ENCODE measurements at places on chromosomes 2 and 18.

- no peak for DNase-seq
These were observed 125.9 kb upstream of the SMAD7 start for GRCh38 chr18:49076654-49077166.

GRCh38 chr2:33134086-33134771, 187.5 kb downstream of the LTBP1 start:
- peak; percentile 45 for DNase-seq

DNA sequence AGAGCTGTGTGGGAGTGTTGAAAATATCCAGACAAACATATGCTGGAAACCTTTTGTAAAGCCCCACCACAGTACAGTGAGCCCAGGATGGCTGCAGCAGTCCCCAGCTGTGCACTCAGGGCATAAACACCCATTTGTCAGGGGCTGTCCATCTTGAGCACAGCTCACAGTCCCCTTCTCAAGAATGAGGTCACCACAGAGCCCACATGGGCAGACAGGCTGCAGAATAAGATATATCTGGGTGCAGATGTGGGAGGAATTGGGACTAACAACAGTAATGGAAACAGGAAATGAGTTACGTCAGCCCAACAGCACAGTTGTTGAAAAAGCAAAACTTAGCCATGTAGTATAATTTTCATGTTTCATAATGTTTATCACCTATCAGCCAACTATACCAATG, 219.6 kb downstream of the ETAA1 start:
- no peak for DNase-seq

DNA sequence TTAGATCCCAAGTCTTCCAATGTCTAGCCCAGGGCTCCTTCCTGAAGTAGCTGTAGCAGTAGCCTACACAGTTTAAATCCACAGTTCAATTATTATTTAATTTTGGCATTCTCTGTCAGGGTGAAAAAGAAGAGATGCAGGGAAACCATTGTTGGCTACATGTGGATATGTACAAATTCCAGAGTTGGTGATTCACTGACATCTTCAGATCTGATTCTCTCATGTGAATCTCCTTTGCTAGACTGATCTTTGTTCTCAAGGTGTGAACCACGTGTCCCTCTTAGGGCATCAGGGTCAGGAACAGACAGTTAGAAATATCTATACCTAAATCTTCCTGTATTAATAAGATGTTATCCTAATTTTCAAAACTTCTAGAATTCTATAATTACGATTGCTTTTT, 36.7 kb downstream of the ADCYAP1 start:
- DNase-seq, result no peak

DNA sequence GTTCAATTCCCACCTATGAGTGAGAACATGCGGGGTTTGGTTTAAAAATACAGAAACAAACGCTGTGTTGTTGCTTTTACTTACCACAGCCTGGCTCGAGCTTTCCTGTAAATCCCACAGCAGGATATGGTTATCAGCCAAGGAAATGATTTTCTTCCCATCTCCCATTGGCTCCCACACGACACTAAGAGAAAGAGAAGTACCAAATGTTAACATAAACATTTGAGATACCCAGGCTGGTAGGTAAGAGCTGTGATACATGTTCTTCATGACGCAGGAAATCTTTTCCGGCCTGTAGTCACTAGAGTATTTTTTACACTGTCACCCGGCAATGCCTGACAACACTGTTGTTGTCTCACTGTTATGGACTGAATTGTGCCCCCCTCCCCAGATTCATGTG, 163.6 kb downstream of the EIPR1 start:
- DNase-seq, result no peak

- no peak for DNase-seq
These were observed 50.4 kb upstream of the MCM6 start for GRCh38 chr2:135926605-135927004.

DNA sequence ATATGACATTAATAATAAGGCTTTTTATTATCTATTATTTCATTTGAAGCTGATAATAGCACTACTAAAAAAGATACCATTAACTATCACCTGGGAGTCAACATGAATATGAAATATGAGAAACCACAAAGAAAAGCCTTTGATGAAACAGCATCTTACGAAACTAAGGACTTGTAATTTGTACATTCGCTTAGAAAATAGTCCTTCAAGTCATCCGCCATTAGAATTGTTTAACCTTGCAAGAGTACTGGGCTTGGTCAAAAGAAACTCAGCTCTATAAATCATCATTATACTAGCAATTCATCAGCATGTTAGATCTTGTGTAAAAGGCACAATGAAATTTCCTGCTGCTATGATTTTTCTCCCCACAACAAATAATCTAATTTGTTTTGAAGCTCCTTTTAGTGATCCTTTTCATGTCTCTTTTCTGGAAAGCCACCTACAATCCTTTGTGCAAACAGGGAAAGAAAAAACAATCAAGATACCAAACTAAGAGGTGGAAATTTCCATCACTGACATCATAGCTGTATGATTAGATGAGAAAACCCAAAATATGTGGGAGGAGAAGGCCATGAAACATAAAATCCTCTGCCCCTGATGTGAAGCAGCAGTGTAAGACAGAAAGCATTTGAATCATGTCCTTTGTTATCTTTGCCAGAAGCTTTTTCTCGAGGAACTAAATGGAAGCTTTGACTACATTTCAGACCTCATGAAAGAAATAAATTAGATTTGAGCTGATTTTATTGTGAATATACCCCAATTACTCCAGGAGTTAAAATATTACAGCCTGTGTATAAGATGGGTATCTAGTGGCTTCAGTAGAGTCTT, 31.2 kb downstream of the SCN9A start:
- no peak for DNase-seq

- DNase-seq, result no peak
These were observed 19.0 kb upstream of the TMEM247 start for GRCh38 chr2:46460241-46460921.

DNA sequence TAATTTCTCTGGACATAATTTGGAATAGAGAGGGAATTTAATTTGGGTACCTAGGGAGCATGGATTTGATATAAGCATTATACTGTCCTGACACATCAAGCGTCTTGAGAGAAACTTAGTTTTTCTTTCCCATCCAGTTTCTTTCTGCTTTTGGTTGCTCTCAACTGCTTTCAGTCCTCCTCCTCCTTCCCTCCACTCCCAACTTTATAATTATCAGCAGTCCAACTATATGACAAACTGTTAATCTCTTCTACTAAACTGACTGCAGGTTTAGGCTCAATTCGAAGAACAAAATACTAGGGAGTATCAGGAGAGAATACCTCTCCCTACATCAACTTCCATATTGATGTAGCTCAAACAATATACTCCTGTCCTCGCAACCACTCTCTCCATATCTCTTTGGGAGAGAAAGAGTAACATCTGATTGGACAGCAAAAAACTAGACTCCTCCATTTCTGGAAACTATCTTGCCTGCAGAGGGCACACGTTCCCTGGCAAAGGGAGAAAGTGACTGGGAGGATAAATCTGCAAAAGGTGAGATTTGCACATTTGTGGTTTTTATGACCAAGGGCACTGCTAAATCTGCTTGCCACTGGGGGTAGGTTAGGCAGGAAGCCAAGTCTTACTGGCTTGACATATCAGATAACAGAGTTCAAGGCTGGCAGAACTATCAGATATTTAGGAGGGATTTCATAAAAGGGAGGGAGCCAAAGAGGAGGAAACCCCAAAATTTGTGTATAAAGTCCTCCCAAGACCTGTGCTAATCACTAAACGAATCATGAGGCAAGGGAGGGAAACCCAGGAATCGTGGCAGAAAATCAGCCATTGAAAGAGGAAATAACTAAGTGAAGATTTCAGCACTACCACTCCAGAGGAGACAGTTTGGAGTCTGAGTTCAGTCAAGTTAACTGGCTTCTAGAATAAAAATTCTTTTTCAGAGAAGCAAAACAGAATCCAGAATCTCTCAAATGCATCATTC, 40.0 kb downstream of the ICA1L start:
- peak; percentile 38 for DNase-seq

Data from renal cortex interstitium (tissue), 15 donors.